Epithelial cell of proximal tubule (primary cell): ENCODE measurements at places on chromosomes 1 and 21. TPM values are rescaled to one million over a fixed set of nuclear protein-coding genes. Genes with fewer than 3 reads are reported as not detected.

The KRTAP12-2 gene
- not detected in 2 replicates for total RNA-seq

The ZC3H12A gene
- total RNA-seq, result 16.0 and 16.7 TPM in 2 replicates

The TRNP1 gene
- total RNA-seq, result 89.9 and 159 TPM in 2 replicates

The TNFRSF25 gene
- 9.6 and 30.4 TPM in 2 replicates for total RNA-seq

The PAPPA2 gene
- 0.14 and 0.98 TPM in 2 replicates for total RNA-seq

The GPR37L1 gene
- total RNA-seq, result 0.06 and 0.07 TPM in 2 replicates

The S100A6 gene
- total RNA-seq, result 1,217 and 1,569 TPM in 2 replicates

The FNDC10 gene
- 2.6 and 6.1 TPM in 2 replicates for total RNA-seq

The FMO3 gene
- total RNA-seq, result not detected in 2 replicates

The PLA2G2D gene
- not detected in 2 replicates for total RNA-seq

The CA6 gene
- total RNA-seq, result not detected in 2 replicates

The PHTF1 gene
- 18.9 and 32.9 TPM in 2 replicates for total RNA-seq

The OR2T35 gene
- not detected in 2 replicates for total RNA-seq

The SLC35A3 gene
- 12.9 and 14.8 TPM in 2 replicates for total RNA-seq

The CYP2J2 gene
- 4.3 and 4.6 TPM in 2 replicates for total RNA-seq

The FBLIM1 gene
- total RNA-seq, result 194 and 246 TPM in 2 replicates
